ENCODE measurements at places on chromosomes 7 and 10.

DNA sequence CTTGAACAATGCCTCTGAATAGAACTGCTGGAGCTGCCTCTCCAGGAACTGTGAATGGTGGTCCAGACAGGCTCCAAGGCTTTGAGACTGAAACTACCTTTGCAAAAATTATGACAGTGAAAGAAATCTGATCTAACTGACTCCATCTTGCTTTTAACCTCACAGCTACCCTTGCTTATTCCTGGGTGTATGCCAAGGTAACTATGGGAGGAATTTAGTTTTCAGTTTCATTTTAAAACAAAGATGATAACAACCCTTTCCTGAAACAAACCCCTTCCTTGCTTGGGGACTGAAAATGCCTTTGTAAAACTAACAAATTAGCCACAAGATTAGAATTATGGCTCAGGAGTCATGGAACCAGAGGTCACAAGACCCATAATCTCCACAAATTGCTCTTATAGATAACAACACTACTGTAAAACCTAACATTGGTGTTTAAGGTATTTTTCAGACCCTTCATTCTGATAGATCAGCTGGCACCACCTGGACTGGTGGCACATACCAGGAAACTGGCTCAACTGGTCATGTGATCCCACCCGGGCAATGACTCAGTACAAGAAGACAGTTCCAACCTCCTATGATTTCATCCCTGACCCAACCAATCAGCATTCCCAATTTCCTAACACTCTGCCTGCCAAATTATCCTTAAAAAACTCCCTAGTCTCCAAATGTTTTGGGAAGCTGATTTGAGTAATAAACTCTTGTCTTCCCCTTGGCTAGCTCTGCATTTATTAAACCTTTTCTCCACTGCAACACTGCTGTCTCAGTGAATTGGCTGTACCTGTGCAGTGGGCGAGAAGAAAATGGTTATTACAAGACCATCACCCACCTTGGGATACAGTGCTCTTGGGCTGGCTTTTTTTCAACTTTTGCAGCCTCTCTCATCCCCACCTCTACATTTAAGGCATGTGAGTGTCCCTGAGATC is 608.1 kb downstream of the TYW1 start:
- DNase-seq = no peak

DNA sequence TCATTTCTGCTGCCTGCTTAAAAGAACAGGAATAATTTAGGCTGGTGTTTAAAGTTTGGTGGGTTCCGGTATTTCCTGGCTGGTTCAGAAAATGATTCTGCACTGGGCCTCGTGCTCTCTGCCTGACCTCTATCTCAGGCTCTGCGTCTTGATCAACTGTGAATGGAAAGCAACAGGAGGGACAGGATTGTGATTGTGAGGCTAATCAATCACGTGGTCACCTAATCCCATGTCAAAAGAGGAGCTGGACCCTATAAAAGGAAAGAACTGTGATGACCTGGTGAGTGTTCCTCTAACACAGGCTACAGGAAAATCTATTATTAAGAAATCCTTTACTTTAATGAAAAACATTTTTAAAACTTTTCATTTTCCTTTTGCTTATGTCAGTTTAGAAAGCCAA is at the start of gene DHX32:
DHX32 (minus strand) TSS at position 101 of the 400 bp plus-strand sequence. CDS start 468 bp downstream, outside the sequence.
- DNase-seq = no peak

- DNase-seq = no peak
Measured at GRCh38 chr10:79266543-79267312, 80.5 kb upstream of the PPIF start.

DNA sequence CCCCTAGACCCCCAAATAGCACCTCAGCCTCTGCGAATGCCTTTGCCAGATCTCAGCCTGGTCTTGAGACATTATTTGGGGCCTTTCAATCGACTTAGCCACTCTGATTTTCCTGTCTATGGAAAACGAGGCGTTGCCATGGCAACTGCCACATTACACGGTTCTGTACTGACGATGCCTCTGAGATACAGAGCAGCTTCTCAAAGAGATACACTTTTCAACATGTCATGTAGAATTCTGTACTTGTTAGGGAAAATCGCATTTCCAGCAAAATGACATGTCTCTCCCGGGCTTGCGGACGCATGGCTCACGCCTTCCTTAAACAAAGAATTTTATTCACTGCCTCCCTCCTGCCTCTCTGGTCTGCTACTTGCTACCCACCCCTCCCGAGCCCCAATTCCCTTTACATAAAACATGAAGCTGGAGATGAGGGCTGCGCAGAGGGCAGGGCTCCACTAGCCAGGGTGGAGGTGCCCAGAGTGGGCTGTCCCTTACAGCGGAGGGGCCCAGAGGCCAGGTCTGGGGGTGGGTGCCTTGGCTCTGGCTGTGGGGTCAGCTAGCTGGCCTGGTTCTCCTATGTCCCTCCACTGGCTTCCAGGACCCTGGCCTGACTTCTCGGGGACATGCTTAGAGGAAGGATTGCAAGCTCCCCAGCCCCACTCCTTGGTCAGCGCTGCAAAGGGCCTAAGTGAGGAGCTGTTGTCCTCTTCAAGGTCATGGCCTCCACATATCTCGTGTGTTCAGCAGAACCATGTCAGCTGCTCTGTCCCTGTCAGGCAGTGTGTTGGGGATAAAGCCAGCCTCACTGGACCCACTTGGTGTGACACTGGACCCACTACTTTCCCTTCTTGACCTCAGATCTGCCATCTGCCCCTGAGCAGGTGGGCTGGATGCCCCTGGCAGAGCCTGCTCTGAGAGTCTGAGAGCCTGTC is 342.5 kb downstream of the RPS24 start:
- DNase-seq = no peak

DNA sequence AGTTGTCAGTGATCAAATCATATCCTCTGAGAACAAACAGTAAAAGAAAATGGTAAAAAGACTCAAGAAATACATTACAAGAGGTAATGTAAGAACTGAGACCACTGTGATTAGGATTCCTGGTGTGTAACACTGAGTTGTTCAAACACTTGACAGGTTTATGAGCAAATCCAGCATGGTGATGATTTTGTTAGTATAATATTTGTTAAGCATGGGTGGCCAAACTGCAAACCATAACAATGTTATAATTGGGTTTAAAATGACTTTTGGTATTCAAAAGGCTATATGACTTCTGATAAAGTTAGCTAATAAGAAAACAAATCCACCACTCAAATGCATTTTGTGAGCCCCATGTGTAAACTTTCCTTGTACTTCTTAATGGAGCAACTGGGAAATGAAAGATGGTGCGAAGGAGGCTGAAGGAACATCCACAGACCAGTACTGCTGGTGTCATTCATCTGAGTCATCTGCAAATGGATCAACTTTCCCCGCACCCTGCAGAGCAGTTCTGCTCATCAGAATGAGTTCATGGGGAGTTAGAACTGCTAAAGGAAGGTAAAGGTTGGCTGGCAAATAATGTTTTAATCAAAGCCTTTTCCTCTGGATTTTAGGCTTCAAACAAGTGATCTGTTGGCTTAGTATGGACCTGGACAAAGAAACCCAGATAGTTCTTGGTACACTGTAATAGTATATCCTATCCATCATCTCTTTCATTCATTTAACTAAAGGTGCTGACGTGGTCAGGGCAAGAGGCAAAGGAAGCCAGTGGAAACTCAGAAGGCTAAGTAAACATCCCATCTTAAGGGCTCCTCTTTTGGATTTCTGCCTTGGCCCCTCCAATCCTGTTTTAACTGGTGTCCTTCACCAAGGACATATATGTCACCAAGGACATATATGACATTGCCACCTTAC is 45.0 kb downstream of the AFAP1L2 start:
- no peak for DNase-seq

DNA sequence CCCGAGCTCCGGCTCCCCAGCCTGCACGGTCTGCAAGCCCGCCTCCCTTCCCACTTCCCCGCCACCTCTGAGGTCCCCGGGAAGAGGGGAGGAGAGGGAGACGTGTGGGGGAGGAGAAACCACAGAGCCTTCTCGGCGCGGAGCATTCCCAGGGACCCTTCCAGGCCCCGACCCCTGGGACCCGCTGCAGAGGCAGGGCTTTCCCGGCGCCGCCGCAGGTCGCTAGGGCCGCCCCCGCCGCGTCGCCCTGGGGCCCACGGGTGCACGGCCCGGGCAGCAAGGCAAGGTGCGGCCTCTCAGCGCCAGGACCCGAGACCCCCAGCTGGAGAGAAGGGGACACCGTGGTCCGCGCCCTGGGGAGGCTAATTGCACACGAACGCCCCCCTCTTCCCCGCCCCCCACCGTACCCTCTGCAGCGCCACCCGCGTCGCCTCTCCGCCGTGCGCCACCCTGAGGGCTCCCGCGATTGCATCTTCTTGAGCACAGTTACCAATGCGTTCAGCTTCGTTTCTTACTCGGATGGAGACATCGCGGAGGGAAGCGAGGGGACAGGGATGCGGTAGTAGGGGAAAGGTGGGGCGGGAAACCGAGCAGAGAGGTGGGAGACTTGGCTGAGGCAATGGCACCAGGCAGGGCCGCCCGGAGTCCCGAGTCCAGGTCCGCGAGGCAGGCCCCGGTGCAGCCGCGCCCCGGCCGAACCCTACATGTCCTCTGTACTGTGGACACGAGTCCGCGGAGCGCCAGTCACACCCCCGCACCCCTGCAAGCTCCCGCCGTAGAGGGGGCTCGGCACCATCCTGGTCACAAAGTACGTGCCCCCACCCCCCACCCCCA is 28.9 kb downstream of the SKIDA1 start:
- no peak for DNase-seq

GRCh38 chr10:78777867-78778266 is 290.9 kb upstream of the ZMIZ1 start:
- DNase-seq = no peak

DNA sequence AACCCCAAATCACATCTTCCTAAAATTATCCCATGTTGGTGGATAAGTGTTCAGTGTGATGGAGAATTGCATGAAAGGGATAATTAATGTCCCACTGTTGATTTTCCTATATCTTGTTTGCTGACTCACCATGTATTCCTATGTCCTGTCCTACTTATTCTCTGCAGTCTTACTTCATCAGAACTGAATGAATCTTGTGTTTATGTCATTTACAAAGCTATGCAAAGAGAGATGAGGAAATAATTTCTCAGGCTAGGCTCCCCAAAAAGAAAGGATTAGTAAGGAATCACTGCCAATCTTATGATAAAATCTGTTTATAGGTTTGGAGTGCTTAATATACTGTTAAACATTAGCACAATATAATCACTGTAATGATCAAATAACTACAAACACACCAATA is 360.8 kb downstream of the CRPPA start:
- no peak for DNase-seq

- DNase-seq = no peak
Measured at GRCh38 chr10:114265392-114266053, 26.5 kb downstream of the VWA2 start.

- DNase-seq = no peak
Measured at GRCh38 chr7:96424411-96424810, 102.5 kb upstream of the SLC25A13 start.

DNA sequence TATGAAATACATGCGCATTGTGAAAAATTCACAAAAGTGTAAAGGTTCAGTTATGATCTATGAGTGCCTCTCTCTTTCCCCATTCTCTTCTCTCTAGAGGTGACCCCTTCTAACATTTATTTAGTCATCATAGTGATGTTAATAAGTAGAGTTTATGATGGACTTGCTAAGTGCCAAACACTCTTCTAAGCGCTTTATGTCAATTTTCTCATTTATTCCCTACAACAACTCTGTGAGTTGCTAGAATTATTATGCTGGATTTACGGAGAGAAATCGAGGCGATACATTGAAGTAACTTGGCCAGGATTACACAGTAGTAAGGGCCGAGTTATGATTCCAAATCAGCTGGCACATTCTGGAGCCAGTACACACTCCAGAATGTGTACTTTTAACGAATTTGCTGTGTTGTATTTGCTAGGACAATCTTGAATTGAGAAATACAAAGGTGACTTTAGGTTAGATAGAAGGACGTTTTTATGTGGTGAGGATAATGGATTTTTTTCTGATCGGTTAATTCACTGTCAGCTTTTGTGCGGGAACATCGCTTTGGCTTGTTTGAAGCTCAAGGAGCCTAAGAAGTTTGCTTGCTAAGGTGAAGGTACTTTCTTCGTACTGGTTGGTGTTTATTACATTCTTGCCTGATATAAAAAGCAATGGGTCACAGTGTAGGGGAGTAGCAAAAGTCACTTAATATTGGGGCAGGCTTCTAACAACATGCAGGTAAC is 1.4 kb downstream of the ATRNL1 start:
- no peak for DNase-seq

GRCh38 chr10:9331583-9332008 is 1277.1 kb downstream of the GATA3 start:
- DNase-seq = no peak

DNA sequence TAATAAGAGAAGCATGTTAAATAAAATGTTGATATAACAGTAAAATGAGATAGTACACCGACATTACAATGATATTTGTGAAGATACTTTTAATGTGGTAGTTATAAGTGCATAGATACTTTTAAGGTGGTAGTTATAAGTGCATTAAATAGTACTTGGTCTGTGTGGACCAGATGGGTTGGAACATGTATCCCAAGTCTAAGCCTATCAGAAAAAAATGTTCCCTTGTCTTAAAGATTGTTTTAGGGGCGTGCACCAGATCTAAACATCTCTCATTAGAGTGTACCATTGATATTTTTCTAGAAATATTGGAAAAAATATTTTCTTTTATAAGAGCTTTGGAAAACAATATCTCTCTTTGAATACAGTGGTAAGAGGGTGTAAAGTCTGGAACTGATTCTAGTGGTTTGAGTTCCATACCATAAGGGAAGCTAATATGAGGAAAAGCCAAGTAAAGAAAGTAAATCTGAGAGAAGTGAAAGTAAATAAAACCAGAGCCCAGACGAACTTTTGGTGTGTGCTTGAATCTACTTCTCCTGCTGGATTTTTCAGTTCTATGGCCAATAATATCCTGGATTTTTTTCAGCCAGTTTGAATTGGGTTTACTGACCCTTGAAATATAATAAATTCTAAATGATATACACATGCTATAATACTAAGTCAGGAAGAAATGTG is 175.3 kb downstream of the MBL2 start:
- DNase-seq = no peak

DNA sequence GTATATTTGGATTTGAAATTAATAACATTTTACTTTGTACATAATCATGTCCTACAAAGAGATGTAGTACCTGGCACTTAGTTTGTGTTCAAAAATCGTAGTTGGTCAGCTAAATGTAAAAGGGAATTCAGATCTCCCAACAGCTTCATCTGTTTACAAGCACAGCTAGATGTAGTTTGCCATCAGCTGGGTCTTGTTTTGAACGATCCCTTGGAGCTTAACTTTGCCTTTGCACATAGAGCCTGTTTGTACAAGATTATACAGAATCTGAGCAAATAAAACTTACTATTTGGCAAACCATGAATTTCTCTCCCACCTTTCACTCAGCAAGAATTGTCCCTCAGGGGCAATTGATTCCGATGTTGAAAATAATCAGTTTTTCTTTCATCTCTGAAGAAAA is 36.1 kb upstream of the ADD3 start:
- DNase-seq = no peak

DNA sequence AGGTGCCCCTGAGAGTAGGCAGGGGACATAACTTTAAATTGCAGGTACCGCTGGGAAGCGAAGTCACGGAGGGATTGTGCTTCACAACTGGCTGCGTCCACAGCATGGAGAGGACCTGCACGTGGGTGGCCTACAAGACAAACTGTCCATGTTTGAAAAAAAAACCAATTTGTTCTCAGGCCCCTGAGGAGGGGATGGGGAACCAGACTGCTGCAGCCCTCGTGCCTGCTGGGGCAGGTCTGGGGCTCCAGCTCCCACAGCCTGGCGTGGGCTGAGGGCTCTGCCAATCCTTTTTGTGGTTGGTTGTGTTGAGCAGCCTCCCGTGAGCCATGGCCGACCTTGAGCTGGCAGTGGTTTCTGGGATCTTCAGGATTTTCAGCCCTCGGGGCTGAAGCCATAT is 9.7 kb downstream of the SFRP5 start:
- DNase-seq = no peak

GRCh38 chr7:121547544-121548092 is 151.5 kb upstream of the FAM3C start:
- no peak for DNase-seq
